ENCODE measurements at places on chromosomes 7 and 10. TPM values are rescaled to one million over a fixed set of nuclear protein-coding genes. Genes with fewer than 3 reads are reported as not detected.

DNA sequence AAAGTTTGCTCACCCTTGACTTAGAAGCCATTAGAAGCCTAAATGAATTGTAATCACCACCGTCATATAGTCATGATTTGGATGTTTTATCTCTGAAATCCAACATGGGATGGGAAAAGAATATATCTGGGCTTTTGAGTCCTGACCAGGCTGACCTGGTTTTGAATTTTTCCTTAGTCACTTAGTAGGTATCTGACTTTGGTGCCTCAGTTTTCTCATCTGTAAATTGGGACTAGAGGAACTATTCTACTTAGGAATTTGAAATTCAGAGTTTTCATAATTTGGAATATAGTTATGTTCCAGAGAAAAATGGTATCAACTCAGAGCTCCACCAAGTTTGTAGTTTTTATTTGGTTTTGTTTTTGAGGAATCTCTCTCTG lies 40.9 kb downstream of the SHOC2 start:
- DNase-seq, result no peak

- peak; percentile 70 for DNase-seq
Observed at GRCh38 chr7:21256310-21256877, 171.5 kb upstream of the SP4 start.

DNA sequence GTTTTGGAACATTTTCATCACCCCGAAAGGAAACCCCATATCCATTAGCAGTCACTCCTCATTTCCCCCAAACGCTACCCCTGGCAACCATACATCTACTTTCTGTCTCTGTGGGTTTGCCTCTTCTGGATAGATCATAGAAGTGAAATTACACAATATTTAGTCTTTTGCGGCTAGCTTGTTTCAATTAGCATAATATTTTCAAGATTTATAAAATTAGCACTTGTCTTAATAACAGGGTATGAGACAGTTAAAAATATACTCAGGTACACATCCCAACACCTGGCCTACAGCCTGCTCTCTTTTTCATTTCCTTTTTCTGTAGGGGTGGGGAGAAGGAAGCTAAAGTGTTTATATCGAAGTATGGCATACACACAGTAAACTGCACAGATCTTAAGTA lies 81.4 kb upstream of the LRGUK start:
- no peak for DNase-seq

DNA sequence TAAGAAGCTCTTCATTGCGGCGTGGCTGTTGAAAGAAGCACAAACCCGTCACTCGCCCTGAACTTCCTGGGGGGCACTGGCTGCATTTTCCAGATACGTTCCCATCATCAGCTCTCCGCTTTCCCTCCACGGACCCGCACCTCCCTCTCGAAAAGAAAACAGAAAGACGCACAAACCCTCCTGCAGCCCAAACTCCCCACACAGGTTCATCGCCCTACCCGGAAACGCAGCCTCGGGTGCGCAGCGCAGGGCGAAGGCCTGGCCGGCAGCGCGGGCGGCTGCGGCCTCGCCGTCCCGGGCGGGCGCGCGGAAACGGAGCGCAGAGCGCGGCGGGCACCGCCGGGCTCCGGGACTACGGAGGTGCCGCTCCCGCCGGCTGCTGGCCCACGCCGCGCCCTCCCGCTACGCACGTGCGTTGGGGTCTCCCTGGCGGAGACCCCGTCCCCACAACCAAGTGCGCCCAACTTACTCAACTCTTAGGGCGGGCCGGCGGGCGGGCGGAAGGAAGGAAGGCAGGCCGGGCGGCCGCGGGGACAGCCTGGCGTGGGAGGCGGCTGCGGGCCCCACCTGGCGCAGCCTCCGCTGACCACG lies 822 bp downstream of the ZNF800 start:
- peak; percentile 58 for DNase-seq

- DNase-seq, result peak; percentile 73
Observed at GRCh38 chr10:3805791-3806461, 20.9 kb upstream of the KLF6 start.

GRCh38 chr7:142384493-142384922 lies 126.7 kb upstream of the PRSS58 start:
- peak; percentile 31 for DNase-seq

GRCh38 chr10:91317541-91317940 lies 92.6 kb upstream of the HECTD2 start:
- DNase-seq, result no peak

Gene FAM180A
- total RNA-seq, result not detected

Gene MXI1
- total RNA-seq, result 13.6 TPM

- no peak for DNase-seq
Observed at GRCh38 chr7:12982178-12982577, 294.7 kb downstream of the ARL4A start.

Data from natural killer cell (primary cell).